A549 treated with CORT108297 at 1 μM for 4 hours (cell line): ENCODE measurements at places on chromosomes 13 and 19. TPM values are rescaled to one million over a fixed set of nuclear protein-coding genes. Genes with fewer than 3 reads are reported as not detected.

C1QTNF9B gene
- total RNA-seq = not detected in 5 replicates

ADGRE1 gene
- total RNA-seq = 4.6 to 6.6 TPM (median 5.1 TPM) in 5 replicates

SRRM5 gene
- total RNA-seq = 0.65 to 1.3 TPM (median 0.76 TPM) in 5 replicates

ZNF837 gene
- 0.92 to 1.6 TPM (median 1.4 TPM) in 5 replicates for total RNA-seq

PNKP gene
- total RNA-seq = 40.8 to 62.1 TPM (median 54.2 TPM) in 5 replicates

BCL3 gene
- total RNA-seq = 52.2 to 105 TPM (median 89.5 TPM) in 5 replicates

VSTM2B gene
- total RNA-seq = 0.07 to 0.09 TPM in 2 of 5 replicates, not detected in the others

CACNA1A gene
- total RNA-seq = 0.07 to 0.25 TPM (median 0.17 TPM) in 5 replicates

CRX gene
- total RNA-seq = not detected in 5 replicates

NXNL1 gene
- not detected in 5 replicates for total RNA-seq

CALR3 gene
- total RNA-seq = not detected in 5 replicates

FFAR1 gene
- 0.05 TPM in 1 of 5 replicates, not detected in the others for total RNA-seq

SULT2A1 gene
- not detected in 5 replicates for total RNA-seq

CKM gene
- total RNA-seq = not detected in 5 replicates

CLEC17A gene
- 0.09 TPM in 1 of 5 replicates, not detected in the others for total RNA-seq

ZNF443 gene
- 0.80 to 1.1 TPM (median 0.92 TPM) in 5 replicates for total RNA-seq

TLE2 gene
- 2.1 to 3.2 TPM (median 2.7 TPM) in 5 replicates for total RNA-seq

RPS19 gene
- total RNA-seq = 9,141 to 10,549 TPM (median 9,318 TPM) in 5 replicates

MARK4 gene
- total RNA-seq = 5.7 to 7.3 TPM (median 6.4 TPM) in 5 replicates

CCDC70 gene
- total RNA-seq = not detected in 5 replicates

AP2A1 gene
- 40.6 to 58.3 TPM (median 56.1 TPM) in 5 replicates for total RNA-seq

CBY2 gene
- total RNA-seq = not detected in 5 replicates

F10 gene
- not detected in 5 replicates for total RNA-seq

TTC9B gene
- 0.14 to 1.1 TPM (median 0.69 TPM) in 5 replicates for total RNA-seq

LYPD5 gene
- total RNA-seq = 0.16 to 0.31 TPM (median 0.17 TPM) in 5 replicates

NANOS3 gene
- total RNA-seq = 1.4 to 4.1 TPM (median 3.2 TPM) in 5 replicates

CEACAM4 gene
- not detected in 5 replicates for total RNA-seq

NPHS1 gene
- total RNA-seq = 0.32 to 0.84 TPM (median 0.46 TPM) in 5 replicates

GSX1 gene
- not detected in 5 replicates for total RNA-seq

SIAH3 gene
- total RNA-seq = not detected in 5 replicates

MTIF3 gene
- 21.1 to 23.7 TPM (median 22.5 TPM) in 5 replicates for total RNA-seq

DIAPH3 gene
- total RNA-seq = 6.7 to 10.1 TPM (median 8.3 TPM) in 5 replicates

CGB7 gene
- 0.40 to 0.86 TPM (median 0.59 TPM) in 5 replicates for total RNA-seq

CRB3 gene
- total RNA-seq = 3.0 to 6.1 TPM (median 5.2 TPM) in 5 replicates

RNF126 gene
- 45.1 to 75.9 TPM (median 71.8 TPM) in 5 replicates for total RNA-seq

ZNF729 gene
- not detected in 5 replicates for total RNA-seq

HPN gene
- 0.05 to 0.09 TPM (median 0.07 TPM) in 5 replicates for total RNA-seq

ZNF567 gene
- total RNA-seq = 7.5 to 10.2 TPM (median 8.5 TPM) in 5 replicates

ZNF865 gene
- total RNA-seq = 7.3 to 13.8 TPM (median 12.5 TPM) in 5 replicates

DAND5 gene
- total RNA-seq = 0.03 to 0.08 TPM (median 0.06 TPM) in 5 replicates

TM9SF2 gene
- total RNA-seq = 56.5 to 64.0 TPM (median 59.2 TPM) in 5 replicates

SIGLEC10 gene
- total RNA-seq = 0.05 TPM in 1 of 5 replicates, not detected in the others

CARM1 gene
- total RNA-seq = 35.2 to 52.7 TPM (median 48.7 TPM) in 5 replicates

PDX1 gene
- total RNA-seq = 0.04 to 0.09 TPM (median 0.06 TPM) in 4 of 5 replicates, not detected in the other

B3GNT8 gene
- total RNA-seq = 0.05 to 0.21 TPM (median 0.10 TPM) in 4 of 5 replicates, not detected in the other

CD70 gene
- 13.2 to 28.7 TPM (median 26.0 TPM) in 5 replicates for total RNA-seq

TJP3 gene
- 0.29 to 0.53 TPM (median 0.33 TPM) in 5 replicates for total RNA-seq

FAM216B gene
- not detected in 5 replicates for total RNA-seq

VSTM1 gene
- total RNA-seq = 0.36 to 0.93 TPM (median 0.50 TPM) in 5 replicates

ZNF534 gene
- not detected in 5 replicates for total RNA-seq

ZNF563 gene
- total RNA-seq = not detected in 5 replicates

TYROBP gene
- not detected in 5 replicates for total RNA-seq

TUBA3C gene
- total RNA-seq = not detected in 5 replicates

GIPR gene
- total RNA-seq = 1.7 to 4.0 TPM (median 3.3 TPM) in 5 replicates

ACER1 gene
- not detected in 5 replicates for total RNA-seq

DCT gene
- total RNA-seq = not detected in 5 replicates

LCP1 gene
- total RNA-seq = 0.09 to 0.16 TPM (median 0.14 TPM) in 5 replicates

UCHL3 gene
- 46.6 to 55.4 TPM (median 48.0 TPM) in 5 replicates for total RNA-seq

DACH1 gene
- total RNA-seq = not detected in 5 replicates
